Activated naive CD4-positive, alpha-beta T cell treated with Interleukin-2 at 50 U/mL for 16 hours (primary cell): ENCODE measurements at places on chromosomes 3 and 15.

- DNase-seq, result no peak
Measured at GRCh38 chr3:108472001-108472591, 38.3 kb downstream of the MYH15 start.

DNA sequence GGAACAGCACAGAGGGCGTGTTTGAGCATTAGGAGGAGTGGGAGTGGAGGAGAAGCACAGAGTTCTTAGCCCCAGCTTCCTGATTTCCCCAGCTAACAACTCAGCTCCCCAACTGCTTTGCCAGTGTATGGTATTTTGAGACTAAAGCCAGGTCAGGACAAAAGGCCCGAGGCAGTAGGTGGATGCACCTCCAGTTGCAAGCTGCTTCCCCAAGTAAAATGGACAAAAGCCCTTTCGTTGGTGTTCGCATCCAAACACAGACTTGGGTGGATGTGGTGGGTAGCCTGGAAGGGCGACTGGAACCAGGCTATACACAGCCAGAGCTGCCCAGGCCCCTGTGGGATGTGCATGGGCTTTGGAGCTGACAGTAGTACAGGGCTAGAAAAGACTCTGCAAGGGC, 12.3 kb upstream of the EHD4 start:
- DNase-seq, result peak; percentile 1

GRCh38 chr3:167559924-167560323, 86.1 kb upstream of the SERPINI2 start:
- no peak for DNase-seq

DNA sequence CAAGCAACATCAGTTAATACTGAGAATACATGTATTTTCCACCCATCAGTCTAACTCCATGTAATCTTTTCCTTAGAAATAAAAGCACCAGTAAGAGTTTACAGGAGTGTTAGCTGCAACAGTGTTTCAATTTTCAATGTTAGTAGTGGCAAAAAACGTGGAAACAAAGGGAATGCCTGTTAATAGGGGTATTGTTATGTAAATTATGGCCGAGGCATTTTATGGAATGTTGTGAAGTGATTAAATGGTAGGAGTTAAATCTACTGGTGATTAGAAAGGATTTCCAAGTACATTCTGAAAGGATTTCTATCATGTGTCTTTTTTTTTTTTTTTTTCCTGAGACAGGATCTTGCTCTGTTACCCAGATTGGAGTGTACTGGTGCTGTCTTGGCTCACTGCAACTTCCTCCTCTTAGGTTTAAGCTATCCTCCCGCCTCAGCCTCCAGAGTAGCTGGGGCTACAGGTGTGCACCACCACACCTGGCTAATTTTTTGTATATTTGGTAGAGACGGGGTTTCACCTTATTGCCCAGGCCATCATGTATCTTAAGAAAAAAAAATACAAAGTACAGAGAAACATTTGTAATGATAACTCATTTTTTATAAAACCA, 6.6 kb downstream of the ATP6V1A start:
- no peak for DNase-seq

DNA sequence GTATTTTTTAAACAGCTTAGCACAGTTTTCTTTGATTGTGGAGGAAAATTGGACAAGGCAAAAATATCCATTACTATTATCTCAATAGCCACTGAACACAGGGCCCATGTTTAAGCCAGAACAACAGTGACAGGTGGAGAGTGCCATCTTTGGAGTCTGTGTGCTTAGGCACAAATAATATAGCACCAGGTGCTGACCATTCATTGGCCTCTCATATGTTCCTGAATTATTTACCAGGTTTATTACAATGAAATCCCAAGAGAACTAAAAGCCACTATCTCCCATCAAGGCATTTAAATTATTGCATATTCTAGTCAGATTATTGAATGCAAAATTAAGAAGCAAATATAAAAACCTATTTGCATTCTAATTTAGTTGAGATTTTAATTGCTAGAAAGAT, 39.6 kb downstream of the GPR156 start:
- no peak for DNase-seq

DNA sequence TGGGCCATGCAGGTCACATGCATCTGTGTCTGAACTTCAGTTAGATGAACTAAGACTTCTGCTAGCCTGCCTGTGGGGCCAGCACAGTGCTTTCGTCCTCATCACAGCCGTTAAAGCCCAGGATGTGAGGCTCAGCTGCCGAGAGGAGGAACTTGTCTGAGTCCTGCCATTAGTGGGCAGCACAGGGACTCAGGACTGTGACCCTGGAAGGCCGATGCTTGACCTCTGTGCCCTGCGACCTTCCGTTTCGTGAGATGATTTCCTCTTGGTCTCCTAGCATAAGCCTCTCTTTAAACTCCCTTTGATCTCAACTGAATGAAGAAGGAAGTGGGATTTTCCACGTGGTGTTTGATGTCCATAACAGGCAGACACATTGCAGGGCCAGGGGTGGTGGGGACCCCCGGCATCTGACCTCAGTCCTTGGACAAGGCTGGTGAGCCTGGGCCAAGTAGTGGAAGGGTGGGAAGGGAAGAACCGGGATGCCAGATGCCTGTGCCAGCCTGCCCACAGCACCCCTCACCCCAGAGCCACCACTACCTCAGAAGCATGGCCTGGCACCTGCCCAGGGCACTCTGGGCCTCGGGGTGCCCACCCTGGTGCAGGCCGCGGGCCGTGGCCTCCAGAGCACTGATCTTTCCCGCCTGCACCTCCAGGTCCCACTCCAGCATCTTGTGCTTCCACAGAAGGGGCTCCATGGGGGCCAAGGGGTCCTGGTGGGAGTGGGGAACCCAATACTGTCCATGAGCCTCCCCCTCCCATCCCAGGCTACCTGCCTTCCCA, 21.6 kb downstream of the PLA2G4B start:
- no peak for DNase-seq
